DMS 273 treated with DMSO at 0.1 percent for 48 hours (cell line): ENCODE measurements at places on chromosomes 16 and 17.

DNA sequence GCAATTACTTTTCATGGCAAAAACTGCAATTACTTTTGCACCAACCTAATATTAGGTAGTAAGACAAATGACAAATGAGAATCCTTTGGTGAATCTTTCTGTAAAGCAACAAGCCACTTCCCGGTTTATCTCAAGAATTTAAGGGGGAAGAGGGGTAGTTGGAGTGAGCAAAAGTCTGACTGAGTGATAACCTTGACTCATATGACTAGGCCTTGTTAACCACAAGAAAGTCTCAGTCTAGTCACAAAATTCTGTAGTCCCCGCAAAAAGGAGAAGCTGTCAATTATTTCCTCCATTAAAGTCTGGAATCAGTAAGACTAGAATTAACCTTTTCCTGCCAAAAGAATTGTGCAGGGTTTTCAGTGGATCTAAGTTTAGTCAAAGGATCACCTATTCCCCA is 72.2 kb upstream of the GNAO1 start:
- no peak for DNase-seq

DNA sequence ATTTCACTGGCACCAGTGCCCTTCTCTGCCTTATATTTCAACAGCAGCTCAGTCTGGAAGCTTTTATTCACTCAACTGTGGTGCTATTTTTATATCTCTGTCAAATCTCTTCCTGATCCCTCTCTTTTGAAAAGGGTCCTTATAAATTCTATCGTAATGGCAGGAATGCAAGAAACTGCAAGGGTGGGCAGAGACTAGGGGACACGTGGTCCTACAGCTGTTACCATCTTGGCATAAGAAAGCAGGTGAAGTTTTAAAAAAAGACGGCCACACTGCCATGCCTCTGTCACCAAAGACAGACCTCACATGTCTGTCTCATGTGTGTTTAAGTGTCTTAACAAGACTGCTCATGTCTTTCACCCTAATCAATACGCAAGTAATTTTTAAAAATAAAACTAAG is 368.4 kb upstream of the CDH11 start:
- no peak for DNase-seq

- DNase-seq = no peak
These were observed 874 bp downstream of the CMTM3 start for GRCh38 chr16:66605177-66605978.

- DNase-seq = no peak
These were observed 16.6 kb downstream of the TMC6 start for GRCh38 chr17:78111727-78112517.

DNA sequence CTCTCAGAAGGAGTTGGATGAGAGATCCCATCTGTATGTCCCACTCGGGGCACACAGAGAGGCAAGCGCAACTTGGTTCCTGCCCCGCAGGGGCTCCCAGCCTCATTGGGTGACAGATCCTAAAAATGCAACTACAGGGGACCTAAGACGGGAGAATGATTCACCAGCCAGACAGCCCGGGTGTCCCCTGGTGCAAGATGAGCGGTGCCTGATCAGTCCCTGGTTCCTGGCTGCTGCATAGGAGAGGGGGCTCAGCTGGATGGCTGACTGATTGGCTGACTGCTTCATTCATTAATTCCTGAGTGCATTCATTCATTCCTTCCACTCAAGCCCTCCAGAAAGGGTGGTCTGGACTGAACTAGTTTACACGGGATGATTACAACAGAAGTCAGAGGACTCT is 22.0 kb downstream of the WNT3 start:
- DNase-seq = no peak

- no peak for DNase-seq
These were observed 53.5 kb downstream of the SMURF2 start for GRCh38 chr17:64608571-64608981.

GRCh38 chr16:70163596-70163995 is 10.0 kb upstream of the CLEC18C start:
- DNase-seq = no peak

- no peak for DNase-seq
These were observed 23.0 kb downstream of the DNAH2 start for GRCh38 chr17:7740481-7741001.

DNA sequence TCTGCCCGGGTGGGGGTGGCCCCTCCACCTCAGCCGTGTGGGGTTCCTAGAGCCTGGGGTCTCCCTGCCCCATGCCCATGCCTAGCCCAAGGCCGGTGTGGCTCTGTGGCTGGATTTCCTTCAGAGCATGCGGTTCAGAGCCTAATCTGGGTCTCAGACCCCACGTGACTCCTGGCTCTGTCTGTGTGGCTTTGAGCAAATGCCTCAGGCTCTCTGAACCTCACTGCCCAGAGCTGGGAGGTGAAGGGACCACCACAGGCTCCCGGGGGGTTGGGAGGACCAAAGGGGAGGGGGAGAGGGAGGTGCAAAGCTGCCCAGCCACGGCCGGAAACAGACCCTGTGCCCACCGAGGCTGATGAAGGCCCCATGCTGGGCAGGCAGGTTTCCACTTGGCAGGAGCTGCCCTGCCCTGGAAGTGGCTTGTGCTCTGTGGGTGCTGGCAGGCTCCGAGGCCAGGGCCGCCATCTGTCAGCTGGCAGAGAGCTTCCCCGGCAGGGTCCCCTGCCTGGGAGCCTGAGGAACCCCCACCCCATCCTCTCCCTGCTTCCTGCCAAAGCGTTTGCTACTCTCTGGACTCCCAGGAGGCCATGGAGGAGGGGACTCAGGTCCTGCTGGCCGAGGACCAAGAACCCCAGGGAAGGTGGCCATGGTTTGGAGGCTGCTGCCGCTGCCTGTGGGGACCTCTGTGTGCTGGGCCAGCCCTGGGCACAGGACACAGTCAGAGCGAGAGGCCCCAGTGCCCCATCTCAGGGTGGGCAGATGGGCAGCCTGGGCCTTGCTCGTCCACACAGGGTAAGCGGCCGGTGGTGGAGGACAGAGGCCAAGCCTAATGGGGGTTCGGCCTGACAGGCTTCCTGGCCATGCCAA is 4.0 kb downstream of the CDH15 start:
- DNase-seq = peak; percentile 67

DNA sequence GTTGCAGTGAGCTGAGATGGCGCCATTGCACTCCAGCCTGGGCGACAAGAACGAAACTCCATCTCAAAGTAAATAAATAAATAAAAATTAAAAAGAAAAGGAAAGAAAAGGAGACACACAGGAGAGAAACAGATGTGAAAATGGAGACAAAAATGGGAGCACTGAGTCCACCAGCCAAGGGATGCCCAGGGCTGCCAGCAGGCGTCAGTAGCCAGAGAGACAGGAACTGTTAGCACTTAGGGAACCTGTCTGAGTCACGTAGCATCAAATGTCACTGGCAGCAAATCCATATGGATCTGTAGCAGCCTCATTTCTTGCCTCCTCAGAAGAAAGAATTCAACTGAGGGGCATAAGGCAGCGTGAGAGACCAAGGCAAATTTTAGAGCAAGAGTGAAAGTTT is 79.7 kb downstream of the CYLD start:
- DNase-seq = no peak

DNA sequence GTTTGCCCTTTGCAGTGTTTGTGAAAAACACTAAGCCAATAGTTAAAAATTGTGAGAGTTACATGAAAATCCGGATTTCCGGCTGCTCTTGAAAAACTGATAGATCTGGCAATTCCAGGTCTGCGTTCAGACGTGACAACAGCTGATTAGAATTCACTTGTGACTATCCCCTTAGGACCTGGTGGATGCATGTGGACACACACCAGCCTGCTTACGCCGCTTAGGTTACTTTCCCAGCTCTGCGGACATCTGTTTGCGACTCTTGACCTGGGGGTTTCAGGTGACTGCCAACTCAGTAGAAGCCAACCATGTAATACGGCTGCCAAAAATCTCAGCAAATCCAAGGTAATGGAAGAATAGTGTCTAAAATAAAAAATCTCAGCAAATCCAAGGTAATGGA is 24.3 kb downstream of the VPS53 start:
- DNase-seq = no peak

- DNase-seq = no peak
These were observed 190.7 kb downstream of the CCT6B start for GRCh38 chr17:34770586-34770985.

DNA sequence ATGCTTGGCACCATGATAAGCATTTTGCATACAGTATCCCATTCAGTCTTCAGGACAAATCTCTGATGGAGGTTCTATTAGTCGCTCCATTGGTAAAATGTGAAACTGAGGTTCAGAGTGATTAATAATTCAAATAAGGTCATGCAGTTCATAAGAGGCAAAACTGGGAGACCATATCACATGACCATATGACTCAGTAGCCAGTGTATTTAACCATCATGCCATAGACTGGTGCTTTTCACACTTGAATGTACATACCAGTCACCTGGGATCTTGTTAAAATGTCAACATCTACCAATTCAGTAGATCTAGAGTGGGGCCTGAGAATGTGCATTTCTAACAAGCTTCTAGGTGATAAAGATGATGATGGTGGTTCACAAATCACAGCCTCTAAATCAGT is 4.3 kb downstream of the ACSM3 start:
- no peak for DNase-seq

GRCh38 chr16:77273-77806 is 685 bp upstream of the MPG start:
- DNase-seq = no peak

- DNase-seq = peak; percentile 87
These were observed 4.4 kb upstream of the WFIKKN2 start for GRCh38 chr17:50830994-50831393.

- no peak for DNase-seq
These were observed 469.3 kb downstream of the CDH13 start for GRCh38 chr16:83095941-83096692.

GRCh38 chr17:6070913-6071511 is 833 bp downstream of the WSCD1 start:
- no peak for DNase-seq

DNA sequence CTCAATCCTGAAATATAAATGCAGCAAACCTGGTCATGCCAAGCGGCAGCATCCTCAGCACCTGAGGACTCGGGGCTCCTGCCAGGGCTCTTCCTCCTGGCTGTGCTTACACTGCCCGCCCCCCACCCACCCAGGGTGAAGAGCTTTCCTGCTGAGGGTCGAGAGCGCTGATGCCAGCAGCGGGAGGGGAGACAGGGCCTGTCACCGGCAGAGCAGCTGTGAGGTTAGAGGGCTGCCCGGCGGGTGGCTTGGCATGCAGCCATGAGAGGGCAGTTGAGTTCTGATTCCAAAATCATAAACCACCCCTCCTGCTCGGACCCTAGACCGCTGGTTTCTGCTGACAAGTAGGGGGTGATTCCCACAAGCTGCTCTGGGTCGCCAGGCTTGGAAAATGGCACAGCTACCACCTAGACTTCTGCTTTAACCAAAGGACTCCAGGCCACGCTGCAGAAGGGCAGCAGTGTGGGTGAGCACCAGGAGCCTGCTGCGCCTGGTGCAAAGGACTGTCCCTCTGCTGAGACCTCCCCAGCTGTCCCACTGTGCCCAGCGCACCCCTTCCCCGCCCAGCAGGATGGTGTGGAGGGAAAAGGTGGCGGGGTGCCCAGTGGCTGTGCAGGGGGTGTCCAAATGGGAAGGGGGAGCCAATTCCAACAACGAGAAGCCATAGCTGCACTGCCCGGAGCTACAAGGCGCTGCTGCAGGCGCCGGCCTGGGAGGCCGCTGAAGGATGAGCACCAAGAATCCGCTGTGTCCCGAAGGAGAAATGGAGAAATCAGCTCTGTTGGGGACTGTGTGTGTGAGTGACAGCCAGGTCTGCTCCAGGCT is 26.6 kb downstream of the MXRA7 start:
- DNase-seq = no peak

GRCh38 chr16:24771132-24771778 is 41.8 kb downstream of the TNRC6A start:
- DNase-seq = peak; percentile 84

DNA sequence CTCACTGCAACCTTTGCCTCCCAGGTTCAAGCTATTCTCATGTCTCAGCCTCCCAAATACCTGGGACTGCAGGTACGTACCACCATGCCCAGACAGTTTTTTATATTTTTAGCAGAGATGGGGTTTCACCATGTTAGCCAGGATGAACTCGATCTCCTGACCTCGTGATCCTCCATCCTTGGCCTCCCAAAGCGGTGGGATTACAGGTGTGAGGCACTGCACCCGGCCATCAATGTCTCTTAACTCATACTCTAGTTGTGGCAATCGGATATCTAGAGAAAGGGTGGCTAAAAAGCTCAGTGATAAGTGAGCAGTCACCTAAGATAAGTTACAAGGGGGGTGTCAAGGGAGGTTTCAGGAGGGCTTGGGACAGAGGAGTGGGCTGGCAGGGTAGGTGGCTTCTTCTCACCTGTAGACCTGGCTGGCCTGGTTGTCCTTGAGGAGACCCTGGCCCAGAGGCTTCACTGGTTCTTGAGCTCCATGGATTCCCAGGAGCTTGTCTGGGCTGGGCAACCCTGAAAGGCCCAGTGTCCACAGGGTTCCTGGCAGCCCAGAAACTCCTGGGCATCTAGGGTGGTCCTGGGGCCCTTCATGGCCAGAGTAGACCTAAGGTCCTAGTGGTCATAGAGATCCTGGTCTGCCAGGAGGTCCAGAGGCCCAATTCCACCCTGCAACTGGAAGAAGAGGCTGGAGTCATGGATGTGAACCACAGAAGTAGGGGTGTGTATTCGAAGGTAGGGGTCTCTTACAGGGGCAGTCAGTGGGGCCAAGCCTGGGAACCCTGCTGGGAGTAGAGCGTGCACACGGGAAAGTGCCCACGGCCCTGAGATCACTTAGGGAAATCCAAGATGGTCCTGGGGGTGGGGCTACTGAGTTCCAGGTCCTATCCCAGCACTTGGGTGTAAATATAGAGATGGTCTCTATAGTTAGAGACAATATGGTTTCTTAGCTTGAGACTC is 12.7 kb upstream of the IGFBP4 start:
- no peak for DNase-seq

- DNase-seq = no peak
These were observed 32.2 kb downstream of the MPHOSPH6 start for GRCh38 chr16:82137822-82138167.

DNA sequence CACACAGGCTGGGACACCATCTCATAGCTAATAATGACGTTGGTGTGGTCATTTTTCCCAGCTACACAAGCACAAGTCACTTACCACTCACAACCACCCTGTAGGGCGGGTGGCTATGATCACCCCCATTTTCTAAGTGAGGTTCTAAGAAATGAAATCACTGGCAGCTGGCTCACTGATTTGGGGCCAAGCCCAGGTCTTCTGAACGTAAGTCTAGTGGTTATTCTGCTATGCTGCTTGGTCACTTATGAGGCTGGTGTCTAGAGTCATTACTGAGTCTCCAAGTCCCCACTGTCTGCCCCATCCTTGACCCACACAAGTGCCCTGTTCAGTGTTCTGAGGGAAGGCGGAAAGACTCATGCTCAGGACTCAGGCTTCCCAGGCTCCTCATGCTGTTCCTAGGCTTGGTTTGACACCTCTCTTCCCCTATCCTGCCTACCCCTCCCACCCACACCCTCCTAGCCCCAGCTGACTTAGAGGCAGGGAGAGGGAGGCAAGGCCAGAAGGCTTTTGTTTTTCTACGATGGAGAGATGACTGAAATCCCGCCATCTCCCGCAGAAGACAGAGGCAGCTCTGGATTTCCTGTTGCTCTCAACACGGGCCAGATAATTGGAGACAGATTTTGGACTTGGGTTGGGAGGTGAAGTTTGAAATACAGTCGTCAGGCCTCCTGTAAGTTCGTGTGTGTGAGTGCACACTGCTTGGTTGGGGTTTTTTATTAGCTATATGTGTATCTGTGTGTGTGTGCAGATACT is 32.2 kb downstream of the FZD2 start:
- no peak for DNase-seq

- no peak for DNase-seq
These were observed 20.2 kb downstream of the METTL22 start for GRCh38 chr16:8641671-8642070.

GRCh38 chr16:48165961-48166578 is 10.3 kb upstream of the ABCC12 start:
- DNase-seq = peak; percentile 7
